ENCODE measurements at places on chromosomes 5 and 9. TPM values are rescaled to one million over a fixed set of nuclear protein-coding genes. Genes with fewer than 3 reads are reported as not detected.

Gene ARRDC3
- total RNA-seq, result 103 TPM

Gene TGFBR1
- 72.0 TPM for total RNA-seq

Gene HDHD3
- 10.4 TPM for total RNA-seq

Gene DMRT1
- not detected for total RNA-seq

Gene HTR1A
- total RNA-seq, result not detected

- peak; percentile 56 for DNase-seq
Measured at GRCh38 chr9:124452326-124452725, 2.1 kb downstream of the ADGRD2 start.

- no peak for DNase-seq
Measured at GRCh38 chr5:124045412-124045811, 533.4 kb downstream of the CSNK1G3 start.

GRCh38 chr5:166282939-166283338 lies 2008.5 kb upstream of the WWC1 start:
- DNase-seq, result no peak

DNA sequence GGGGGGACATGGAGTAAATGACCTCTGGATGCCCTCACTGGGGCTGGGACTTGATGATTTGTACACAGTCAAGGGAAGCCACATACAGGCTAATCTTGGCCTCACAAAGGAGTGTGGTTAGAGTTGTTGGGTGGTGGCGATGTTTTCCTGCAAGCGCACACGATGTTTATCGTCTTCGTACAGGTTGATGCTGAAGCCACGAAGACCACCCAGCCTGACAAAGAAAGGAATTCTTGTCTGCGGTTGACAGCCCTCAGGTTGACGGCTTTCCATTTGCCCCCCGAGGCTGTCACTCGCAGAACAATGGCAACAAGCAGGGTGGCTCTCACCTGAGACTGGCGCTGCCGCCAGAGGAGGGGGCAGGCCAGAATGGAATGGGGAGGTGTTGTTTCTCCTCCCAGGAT lies 14.1 kb upstream of the XPA start:
- no peak for DNase-seq

- no peak for DNase-seq
Measured at GRCh38 chr5:72167804-72168203, 60.5 kb downstream of the MAP1B start.

GRCh38 chr9:16074963-16075362 lies 522.1 kb downstream of the CCDC171 start:
- DNase-seq, result no peak

- no peak for DNase-seq
Measured at GRCh38 chr9:107881626-107882300, 392.2 kb upstream of the KLF4 start.

DNA sequence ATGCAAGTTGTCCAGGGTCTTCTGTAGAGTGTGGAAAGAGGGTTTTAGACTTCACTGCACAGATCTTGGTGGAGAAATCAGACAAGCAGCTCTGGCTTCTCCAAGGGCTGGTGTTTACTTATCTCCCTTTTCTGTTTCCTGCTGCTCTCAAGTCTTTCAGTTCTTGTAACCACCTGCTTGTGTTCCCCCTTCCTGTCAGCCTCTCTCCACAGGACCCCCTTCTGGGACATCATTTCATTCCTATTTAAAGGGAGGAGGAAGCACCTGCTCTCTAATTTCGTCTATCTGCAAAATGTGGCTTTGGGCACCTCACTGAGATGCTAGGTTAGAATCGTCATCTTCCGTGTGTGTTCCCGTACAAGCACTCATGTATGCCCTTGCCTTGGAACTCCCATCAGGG lies 636.2 kb downstream of the MTRR start:
- DNase-seq, result no peak

- DNase-seq, result no peak
Measured at GRCh38 chr5:39580702-39581453, 156.1 kb upstream of the DAB2 start.

Data from upper lobe of right lung (tissue), 1 donor.